ENCODE measurements at places on chromosomes 11 and 22.

GRCh38 chr22:48853627-48854240, 973.9 kb downstream of the BRD1 start:
- no peak for DNase-seq

DNA sequence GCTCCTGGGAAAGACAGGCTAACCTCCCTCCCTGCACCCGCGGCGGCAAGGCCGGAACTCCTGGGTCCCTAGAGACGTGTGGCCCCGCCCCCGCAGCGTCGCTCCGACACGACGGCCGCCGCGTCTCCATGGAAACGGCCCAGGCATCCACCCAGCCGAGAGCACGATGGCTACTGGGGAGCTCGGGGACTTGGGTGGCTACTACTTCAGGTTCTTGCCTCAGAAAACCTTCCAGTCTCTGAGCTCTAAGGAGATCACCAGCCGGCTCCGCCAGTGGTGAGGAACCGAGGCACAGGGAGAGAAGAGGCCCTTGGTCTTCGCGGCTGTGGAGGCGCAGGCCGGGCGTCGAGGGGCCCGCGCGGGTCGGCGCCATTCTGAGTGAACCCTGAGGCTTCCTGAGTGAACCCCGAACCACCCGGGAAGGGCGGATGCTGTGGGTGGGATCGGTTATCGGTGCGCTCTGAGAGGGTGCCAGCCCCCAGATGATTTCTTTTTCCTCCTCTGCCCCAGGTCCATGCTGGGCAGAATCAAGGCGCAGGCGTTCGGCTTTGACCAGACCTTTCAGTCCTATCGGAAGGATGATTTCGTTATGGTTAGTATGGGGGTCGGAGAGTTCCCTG, at the start of gene CFAP300:
CFAP300 (plus strand) TSS at position 133 of the 620 bp plus-strand sequence; CDS start at position 167, 34 bp downstream.
- peak; percentile 81 for DNase-seq

DNA sequence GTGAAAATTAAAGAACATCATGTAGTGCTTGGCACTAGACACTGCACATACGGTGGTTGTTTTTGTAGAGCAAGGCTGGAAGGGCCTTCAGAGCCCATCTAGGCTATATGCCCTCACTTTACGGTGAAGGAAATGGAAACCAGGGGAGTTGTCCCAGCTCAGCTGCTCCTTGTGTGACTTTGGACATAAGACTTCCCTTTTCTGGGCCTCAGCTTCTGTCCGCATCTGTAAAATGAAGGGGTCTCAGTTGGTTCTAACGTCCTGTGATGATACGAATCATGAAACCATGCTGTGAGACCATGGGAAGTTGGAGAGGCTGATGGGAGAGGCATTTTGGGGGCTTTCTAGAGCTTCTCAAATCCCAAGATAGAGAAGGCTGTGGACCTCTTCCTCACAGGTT, 4.7 kb downstream of the KCNE3 start:
- no peak for DNase-seq

GRCh38 chr22:36332623-36333332, 55.0 kb downstream of the MYH9 start:
- DNase-seq: peak; percentile 81

DNA sequence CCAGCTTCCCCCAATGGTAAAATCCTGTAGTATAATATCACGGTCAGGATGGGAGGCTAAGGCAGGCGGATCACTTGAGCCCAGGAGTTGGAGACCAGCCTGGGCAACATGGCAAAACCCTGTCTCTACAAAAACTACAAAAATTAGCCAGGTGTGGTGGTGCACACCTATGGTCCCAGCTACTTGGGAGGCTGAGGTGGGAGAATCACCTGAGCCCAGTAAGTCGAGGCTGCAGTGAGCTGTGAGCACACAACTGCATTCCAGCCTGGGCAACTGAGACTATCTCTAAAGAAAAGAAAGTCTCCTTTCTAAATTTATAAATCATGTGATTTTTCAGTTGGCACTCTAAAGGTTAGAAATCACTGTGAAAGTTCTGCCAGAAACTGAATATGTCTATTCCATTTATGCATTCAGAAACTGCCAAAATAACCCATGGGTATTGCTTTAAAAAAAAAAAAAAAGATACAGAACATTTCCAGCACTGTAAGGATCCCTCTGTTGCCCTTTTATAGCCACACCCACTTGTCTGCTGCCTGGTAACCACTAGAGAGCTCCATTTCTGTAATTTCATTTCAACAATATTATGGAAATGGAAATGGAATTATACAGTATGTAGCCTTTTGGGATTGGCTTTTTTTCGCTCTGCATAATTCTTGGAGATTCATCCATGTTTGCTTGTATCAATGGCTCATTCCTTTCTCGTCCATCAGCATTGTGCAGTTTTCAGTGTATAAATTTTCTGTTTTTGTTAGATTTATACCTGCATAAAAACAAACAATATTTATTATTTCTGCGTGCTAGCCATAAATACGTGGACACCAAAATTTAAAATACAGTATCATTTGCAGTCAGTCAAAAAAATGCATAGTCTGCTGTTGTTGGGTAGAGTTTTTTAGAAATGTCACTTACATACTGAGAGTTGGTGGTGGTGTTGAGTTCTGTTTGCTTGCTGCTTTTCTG, 9.4 kb downstream of the CDC45 start:
- DNase-seq: peak; percentile 48

DNA sequence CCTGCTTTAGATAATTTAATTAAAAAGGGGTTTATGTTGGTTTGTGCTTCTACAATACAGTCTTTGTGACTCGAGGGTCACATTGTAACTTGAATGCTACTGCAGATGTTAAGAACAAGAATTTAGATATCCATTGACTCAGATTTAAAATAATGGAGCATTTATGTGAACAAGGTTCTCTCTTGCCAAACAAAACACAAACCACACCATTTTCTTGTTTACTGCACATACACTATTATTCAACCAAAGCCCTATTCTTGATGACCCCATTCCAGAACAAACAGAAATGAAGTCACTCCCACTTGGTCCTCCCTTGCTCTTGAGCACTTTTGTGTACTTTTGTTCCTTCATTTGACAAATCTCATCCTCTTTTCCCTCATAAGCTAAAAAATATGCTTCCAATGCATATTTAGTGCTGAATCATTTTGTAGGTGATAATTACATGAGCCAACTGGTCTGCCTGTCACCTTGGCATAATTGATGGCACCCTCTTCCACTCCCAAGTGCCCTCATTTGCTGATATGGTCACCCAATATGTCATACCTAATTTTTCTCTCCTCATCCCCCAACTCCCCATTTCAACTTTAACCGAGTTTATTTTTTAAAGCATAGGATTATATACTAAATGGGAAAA, 2.8 kb downstream of the C11orf71 start:
- no peak for DNase-seq

DNA sequence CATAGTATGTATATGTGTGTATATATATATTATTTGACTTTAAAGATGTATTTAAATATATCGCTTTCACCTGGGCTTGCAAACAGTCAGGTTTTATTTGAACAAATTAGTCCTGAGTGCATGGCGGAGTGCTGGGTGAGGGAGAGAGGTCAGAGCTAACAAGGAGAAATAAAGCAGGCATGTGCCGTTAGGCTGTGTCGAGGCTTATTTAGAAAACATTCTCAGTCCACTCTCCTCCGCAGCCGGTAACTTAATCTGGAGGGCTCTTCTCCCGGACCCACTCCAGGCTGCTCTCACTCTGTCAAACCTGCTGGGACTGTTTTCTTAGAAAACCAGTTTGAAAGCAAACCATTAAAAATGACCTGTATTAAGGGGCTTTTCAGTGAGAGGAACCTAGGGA, 455.9 kb downstream of the MN1 start:
- no peak for DNase-seq

DNA sequence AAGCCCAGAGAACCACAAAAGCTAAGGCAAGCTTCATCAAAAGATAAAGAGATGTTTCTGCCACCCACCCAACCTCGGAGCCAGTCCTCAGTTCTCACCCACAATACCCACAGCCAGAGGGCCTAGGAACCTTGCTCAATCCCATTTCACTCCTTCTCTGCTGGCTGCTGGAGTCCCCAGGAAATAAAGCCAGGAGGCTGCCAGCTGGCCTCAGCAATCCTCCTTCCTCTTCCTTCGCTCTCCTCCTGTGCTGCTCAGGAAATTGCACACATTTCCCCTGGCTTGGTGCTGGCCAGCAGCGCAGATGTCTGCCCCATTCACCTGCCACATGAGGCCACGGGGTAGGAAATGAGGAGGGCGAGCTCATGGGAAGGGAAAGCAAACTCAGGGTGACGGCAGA, 91.8 kb upstream of the LDLRAD3 start:
- no peak for DNase-seq

GRCh38 chr11:93756748-93757147, 15.3 kb downstream of the C11orf54 start:
- no peak for DNase-seq

DNA sequence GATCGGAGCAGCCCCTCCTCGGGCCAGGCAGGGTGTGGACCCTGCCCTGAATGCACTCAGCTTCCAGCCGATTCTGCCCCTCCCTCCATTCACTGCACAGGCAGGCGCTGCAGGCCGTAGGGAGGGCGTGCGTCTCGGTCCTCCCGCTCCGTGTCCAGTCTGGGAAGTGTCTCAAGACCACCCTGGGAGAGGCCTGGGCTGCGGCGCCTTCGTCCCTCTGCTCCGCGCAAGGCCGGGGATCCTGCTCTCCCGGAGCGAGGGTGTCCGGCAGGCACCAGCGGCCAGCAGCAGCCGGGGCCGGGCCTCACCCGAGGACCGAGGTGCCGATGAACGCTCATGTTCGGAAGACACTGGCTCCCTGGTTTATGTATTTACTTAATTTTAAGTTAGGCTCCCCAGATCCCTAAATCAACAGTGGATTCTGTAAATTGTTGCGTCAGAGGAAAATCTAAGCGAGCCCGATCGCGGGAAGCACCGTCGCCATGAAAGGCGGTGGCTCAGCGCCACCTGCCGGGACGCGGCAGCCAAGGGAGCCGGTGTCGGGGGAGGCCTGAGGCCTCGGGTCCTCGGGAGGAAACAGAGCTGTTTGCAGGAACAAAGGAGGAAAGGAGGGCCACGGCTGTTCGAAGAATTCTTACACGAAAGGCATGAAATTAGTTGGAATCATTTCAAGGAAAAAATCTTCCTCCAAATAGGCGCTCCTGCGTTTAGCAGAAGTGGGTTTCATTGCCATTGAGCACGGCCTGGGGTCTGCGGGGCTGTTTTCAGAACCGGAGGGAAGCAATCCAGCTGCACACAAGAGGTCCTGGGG, 195.3 kb downstream of the BRD1 start:
- DNase-seq: no peak

DNA sequence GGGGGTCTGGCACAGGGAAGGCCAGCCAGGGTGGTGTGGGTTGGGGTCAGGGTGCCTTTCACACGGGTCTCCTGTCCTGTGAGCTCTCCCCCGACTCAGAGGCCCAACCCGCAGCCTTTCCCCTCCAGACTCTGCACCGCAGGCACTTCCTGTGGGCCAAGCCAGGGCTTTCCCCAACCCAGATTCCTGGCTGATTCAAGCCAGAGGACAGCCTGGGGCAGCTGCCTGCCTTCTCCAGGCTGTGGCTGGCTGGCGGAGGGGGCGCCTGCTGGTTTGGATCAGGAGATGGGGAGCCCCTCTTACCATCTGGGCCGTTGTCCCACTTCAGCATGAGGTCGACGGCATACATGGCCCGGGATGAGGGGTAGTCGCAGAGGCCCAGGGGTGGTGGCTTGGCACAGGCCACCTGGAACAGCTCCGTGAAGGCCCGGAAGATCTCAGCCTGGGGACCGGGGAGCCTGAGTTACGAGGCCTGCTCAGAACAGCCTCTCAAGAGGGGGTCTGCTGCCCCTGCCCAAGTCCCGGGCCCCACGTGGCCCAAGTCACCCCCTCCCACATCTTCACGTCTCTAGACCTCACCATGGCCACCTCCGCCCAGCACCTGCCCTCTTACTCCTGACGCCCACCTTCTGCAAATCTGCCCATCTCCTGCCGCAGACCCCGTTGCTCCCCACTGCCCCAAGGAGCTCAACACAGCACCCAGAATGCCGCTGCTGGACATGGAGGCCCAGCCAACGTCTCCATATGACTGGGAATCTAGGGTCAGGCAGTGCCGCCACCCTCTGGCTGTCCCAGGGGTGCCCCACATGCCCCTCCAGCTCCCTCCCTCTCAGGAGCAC, 17.3 kb downstream of the TSPO start:
- DNase-seq: peak; percentile 80

DNA sequence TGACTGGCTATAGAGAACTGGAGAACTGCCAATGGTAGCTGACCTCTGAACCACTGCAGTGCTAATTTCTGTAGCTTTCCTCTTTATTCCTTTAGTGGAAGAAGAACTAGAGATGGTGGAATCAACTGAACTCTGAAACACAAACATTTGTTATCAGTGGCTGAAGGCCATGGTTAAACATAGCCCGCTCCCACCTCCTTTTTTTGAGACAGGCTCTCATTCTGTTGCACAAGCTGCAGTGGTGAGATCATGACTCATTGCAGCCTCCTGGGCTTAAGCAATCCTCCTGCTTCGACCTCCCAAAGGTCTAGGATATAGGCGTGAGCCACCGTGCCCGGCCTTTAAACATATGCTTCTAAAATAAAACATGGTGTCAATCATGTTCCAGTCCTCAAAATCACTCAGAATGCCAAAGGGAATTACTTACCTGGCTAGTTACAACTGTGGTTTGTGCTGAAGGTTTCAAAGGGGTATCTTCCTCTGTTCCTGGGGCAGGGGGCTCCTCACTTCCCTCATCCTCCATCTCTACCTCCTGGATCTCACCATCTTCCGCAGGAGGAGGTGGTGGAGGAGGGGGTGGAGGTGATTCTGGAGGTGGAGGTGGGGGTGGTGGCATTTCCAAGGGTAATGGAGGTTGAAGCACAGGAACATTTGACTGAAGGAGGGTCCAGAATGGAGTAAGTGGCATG, 9.0 kb upstream of the AGBL2 start:
- peak; percentile 52 for DNase-seq

DNA sequence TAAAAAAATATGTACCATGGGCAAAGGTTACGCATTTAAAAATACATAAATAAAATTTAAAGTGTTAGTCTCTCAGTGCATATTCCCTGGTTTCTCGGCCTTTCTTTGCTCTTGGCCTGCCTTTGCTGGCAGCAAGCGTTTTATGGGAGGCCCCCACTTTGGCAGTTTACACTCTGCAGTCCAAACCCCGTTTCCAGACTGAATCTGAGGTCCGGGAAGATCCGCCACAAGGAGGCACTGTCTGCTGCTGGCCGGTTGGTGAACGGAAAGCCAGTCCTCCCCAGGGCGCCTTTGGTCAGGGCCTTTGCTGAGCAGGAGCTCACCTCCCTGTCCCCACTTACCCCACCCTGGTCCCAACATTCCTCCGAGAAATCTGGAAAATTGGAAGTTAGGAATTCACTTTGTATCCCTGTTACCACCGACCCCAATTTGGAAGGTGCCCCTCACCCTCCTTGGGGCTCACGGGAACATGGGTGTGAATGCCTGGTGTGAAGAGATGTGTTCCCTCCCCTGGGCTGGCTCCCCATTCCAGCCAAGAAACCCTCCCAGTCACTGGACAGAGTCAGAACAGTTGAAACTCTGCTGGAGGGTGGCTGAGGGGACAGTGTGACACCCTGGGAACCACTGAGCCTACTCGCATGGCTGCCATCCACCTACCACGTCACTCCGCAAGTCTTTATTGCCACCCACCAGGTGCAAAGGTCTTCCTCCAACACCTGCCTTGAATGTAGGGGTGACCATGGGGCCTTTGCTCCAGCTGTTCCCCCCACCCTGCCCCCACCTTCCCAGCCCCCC, 9.4 kb upstream of the SF1 start:
- DNase-seq: peak; percentile 49

- DNase-seq: peak; percentile 50
Observed at GRCh38 chr11:92892802-92893684, 76.4 kb upstream of the MTNR1B start.

GRCh38 chr11:21564095-21564494, 628.8 kb upstream of the ANO5 start:
- DNase-seq: no peak

All from EH (cell line).